ENCODE measurements at places on chromosomes 2 and 18.

GRCh38 chr2:80706541-80706940 is 402.0 kb upstream of the LRRTM1 start:
- no peak for DNase-seq

DNA sequence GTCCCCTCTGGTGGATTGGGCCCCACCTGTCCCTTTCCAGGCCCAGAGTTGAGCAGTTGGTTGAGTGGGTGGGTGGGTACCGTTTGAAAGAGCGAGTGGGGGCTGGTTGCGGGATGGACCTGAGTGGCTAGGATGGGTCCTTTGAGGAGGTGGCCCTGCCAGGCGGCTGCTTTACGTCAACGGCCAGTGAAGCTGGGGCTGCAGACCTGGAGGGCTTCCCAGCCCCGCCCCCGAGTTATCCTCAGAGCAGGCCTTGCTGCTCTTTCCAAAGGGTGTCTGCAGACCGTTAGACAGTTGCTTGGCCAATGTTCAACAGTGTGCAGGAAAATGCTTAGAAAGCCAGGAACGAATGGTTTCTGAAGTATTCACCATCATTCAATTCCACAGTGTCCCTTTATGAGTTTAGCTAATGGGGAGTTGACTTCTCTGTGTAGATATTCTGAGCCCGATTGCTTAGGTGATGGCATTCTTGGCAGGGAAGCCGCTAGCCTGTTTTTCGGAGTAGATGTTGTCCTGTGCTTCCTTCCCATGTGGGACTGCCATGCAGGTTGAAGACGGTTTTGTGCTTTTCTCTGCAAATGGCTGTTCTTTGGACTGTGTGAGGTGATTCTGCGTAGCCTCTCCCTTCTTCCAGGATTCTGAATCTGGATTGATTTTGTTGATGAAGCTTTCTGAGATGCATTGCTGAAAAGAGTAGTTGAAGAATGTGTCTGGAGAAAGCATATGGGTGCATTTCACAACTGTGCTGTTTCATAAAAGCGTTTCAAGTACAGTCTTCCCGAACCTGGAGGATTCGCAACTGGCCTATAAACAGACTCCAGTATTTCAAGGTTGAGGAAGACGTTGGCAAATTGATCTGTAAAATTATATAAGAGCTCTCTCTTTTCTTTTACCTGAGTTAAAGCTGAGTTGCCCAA is 45.8 kb downstream of the LDLRAD4 start:
- no peak for DNase-seq

- no peak for DNase-seq
These were observed 460.1 kb upstream of the GCFC2 start for GRCh38 chr2:76170856-76171255.

GRCh38 chr18:49934457-49934856 is 121.1 kb upstream of the ACAA2 start:
- DNase-seq, result no peak

DNA sequence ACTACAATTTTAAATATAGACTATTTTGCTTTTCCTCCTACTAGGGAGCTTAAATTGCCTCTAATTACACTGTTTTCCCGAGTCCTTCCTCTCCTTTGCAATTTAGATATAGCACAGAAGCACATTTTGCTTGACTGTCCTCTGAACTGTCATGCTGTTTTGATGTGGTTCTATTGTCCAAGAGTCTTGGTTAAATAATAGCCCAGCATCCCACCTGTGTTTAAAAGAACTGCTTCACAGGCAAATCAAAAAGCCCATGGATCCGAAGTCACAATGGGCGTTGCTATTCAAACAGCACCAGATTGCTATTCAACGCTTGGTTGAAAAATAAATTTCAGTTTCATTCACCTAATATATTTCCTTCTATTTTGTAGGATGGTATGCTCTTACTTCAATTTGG is 22.3 kb upstream of the ACTR3 start:
- DNase-seq, result no peak

GRCh38 chr2:158214431-158214830 is 112.8 kb downstream of the UPP2 start:
- no peak for DNase-seq

DNA sequence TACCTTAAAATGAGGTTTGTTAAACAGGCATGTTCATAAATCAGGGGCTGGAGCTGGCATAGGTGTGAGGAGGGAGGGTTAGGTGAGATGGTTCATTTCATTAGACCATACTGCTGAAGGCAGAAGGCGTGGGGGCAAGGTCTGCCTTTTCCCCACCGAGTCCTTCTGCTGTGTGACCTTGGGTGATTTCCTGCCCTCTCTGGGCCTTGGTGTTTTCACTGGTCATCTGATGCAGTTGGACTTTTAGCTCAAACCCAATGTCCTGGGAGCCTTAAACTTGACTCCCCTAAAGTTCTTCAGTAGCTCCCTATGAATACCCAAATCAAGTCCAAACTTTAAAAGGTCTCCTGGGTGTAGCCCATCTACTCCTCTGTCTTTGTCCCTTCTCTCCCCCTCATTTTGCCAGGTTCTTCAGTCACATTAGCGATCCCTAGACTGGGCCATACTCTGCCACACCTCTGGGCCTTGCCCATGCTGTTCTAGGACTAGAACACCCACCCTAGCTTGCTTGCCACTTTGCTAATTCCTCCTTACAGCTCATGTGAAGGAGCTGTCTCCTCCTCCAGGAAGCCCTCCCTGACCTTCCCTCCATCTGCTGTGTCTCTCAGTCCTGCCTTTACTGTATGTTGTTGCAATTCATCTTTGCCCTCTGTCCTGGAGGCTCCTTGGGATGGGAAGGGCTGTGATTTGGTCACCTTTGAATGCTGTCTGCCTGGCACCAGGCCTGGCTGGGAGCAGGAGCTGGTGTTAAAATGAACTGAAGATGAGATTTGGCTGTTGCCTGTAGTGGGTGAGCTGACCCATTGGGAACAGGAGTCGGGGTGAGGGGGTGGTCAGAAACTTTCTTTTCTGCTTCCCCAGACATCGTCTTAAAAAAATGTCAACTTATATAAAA is 85.4 kb upstream of the HS6ST1 start:
- no peak for DNase-seq

DNA sequence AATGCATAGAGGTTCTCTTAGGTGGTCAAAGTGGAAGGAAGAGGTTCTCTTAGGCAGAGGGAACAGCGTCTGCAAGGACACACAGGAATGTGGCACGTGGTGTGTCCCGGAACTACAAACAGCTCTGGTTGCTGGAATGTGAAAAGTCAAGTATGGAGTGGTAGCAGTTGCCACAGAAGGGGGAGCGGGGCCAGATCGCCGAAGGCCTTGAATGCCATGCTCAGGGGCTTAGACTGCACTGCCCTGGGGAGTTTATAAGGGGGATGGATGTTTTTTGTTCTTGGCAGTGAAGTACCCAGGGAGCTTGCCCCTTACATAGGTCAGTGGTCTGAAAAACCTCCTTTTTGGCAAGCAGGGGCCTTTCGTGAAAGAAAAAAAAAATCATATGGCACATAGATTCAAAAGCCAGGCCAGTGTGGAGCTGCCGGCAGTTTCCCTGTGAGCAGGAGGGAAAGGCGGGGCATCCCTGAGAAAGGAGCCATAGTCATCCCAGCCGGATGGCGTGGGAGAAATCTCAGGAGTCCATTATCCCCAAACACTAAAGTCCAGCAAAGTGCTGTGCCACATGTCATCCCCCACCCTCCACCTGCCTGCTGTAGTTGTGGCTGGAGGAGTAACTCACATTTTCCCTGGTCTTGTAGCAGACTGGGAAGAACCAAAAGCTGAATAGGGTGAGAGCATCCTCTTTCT is 45.4 kb downstream of the GORASP2 start:
- DNase-seq, result no peak

GRCh38 chr2:202017940-202018339 is 15.7 kb upstream of the FZD7 start:
- no peak for DNase-seq

DNA sequence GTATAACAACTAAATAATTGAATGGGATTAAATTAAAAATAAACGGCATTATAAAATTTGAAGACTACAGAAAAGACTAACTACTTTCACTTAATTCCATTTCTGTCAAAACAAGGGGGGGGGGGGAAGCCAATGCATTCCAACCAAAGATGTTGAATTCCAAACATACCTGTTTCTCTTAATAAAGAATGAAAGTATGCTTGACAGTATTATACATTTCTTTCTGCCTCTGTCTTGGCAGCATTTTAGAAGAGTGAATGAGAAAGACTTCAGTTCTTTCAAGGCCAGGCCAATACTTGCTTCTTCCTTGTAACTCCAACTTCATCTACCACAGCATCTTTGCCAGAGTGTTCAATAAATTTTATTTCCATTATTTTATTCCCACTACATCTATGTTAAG is 65.9 kb downstream of the PDE11A start:
- DNase-seq, result no peak

GRCh38 chr2:127400897-127401756 is 13.4 kb upstream of the MAP3K2 start:
- no peak for DNase-seq

DNA sequence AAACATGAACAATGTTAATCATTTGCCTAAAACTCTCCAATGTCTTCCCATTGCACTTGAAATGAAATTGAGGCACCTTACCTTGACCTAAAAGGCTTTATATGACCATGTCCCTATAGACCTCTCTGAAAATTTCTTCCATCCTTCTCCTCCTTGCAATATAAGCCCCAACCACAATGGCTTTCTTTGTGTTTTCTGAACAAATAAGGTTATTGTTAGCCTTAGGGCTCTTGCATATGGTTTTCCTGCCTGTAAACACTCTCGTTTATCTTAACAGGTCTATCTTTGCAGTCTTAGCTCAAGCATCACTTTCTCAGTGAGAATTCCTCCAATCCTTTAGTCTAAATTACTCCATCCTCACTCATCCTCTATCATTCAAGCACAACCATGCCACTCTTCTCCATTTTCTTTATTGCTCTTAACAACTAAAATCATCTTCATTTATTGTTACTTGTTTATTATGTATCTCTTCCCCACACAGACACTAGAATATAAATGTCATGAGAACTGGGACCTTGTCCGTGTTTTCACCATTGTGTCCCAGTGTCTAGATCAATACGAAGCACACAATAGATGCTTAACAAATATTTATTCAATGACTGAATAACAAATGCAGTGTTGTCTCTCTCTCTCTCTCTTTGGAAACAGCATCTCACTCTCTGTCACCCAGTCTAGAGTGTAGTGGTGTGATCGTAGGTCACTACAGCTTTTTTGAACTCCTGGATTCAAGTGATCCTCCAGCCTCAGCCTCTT is 129.3 kb downstream of the RDH14 start:
- no peak for DNase-seq

GRCh38 chr2:200262047-200262446 is 44.4 kb upstream of the SPATS2L start:
- DNase-seq, result no peak

DNA sequence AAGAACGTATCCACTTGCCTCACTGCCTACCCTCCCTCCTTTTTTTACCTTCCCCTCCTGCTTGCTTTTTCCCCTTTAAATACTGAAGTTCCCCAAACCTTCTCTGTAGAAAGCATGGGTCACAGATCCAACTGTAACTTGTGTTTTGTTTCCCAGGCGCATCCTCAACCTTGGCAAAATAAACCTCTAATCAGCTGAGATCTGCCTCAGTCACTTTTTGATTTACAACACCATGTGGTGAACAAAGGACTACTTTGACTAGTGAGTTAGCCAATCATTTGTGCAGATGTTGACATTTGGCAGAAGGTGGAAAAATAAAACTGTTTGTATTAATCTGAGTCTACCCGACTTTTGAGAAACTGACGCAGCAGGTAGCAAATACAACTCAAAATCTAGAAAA is 23.3 kb upstream of the MCM6 start:
- no peak for DNase-seq

DNA sequence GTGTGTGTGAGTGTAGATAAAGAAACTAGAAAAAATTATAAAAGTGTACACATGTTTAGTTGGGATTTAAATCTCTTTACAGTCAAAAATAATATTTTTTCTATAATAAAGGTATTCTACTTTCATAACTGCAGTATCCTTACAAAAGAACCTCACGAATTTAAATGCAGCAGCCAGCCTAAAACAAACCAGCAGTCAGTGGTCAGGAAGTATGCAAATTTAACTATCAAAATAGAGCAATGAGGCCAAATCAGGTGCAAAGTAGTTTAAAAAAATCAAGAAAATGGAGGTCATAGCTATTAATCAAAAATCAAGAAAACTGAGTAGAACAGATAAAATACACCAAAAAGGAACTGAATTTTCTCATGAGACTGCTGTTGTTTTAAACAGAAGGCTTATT is 407.1 kb downstream of the CDH19 start:
- no peak for DNase-seq

DNA sequence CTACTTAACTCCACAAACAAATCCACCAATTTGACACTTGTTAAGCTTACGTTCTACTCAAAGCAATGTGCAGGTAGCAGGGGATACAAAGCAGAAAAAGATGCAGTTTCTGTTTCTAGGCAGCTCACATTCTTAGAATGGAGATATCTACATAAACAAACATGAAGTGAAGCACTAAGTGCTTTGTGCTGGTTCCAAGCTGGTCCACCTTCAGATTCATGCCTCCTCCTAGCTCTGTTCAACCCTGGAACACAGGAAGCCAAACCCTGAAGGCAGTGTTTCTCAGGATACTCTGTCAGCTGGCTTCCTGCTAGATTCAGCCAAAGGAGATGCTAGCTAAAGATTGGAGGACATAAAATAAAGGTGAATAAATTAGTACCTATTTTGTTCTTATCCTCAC is 55.3 kb upstream of the NOL4 start:
- DNase-seq, result no peak

DNA sequence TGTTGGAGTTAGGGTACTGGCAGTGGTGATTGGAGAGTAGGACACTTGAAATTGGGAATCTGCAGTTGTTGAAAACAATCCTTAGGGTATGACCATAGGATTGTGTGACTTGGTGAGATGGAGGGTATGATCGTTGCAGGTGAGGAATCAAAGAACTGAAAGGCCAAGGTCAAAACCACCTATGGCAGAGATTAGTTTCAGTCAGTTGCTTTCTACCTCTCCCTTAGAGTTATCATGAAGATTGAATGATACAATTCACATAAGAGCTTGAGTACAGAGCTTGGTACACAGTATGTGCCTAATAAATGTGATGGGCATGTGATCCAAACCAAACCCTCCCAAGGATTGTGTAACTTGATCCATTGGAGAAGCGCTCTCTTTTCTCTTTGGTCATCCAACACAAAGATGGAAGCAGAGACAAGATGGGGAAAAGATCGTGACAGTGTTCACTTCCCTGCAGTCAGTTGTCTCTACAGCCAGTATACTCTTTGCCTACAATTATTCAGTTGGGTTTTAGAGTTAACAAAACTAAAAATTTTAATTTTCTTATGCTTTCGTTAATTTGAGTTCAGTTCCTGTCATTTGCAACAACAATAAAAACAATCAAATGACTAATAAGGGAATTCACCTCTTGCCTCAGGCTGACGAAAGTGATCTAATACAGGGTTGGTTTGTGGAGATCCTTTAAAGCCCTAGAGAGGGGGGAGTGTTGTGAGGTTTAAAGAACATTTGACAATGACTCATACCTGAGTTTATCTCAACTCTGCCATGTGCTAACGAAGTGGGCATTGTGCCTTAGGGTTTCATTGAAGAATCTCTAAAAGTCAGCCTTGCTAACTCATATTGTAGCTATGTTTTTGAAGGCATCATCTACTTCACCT is 14.8 kb upstream of the SMAD2 start:
- no peak for DNase-seq

GRCh38 chr2:241065355-241065803 is 36.7 kb downstream of the MTERF4 start:
- no peak for DNase-seq

- DNase-seq, result no peak
These were observed 47.8 kb upstream of the ZEB2 start for GRCh38 chr2:144567745-144568144.

GRCh38 chr2:43993437-43993836 is 2.4 kb downstream of the LRPPRC start:
- DNase-seq, result no peak

GRCh38 chr2:213129311-213129710 is 22.1 kb downstream of the IKZF2 start:
- no peak for DNase-seq
